CD4-positive, alpha-beta T cell treated with Interleukin-1 beta for 1 hour (primary cell): ENCODE measurements at places on chromosomes 2 and 18.
A peak's percentile ranks its signal among the peaks of the same experiment; 100 is the strongest.

GRCh38 chr2:230347659-230348305 is 20.8 kb downstream of the SP140L start:
- peak; percentile 20 for DNase-seq

DNA sequence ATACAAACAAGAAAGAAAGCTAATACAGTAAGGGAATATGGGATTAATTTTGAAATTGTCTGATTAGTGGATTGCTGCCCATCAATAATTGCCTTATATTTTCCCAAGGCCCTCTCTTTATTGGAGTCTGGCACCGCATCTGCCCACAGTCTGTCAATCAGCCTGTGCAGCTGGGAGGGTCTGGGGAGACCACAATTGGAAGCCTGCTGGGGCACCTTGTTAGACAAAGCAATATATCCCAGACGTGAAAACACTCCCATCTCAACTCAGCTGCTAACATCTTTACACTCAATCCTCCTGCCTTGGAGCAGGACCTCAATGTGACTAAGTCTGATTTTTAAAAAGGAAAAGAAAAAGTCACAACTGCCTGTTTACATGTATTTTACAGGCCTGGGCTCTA is 258.6 kb downstream of the SRBD1 start:
- DNase-seq, result no peak

- DNase-seq, result peak; percentile 22
These were observed 30.5 kb downstream of the HPCAL1 start for GRCh38 chr2:10333247-10333613.

DNA sequence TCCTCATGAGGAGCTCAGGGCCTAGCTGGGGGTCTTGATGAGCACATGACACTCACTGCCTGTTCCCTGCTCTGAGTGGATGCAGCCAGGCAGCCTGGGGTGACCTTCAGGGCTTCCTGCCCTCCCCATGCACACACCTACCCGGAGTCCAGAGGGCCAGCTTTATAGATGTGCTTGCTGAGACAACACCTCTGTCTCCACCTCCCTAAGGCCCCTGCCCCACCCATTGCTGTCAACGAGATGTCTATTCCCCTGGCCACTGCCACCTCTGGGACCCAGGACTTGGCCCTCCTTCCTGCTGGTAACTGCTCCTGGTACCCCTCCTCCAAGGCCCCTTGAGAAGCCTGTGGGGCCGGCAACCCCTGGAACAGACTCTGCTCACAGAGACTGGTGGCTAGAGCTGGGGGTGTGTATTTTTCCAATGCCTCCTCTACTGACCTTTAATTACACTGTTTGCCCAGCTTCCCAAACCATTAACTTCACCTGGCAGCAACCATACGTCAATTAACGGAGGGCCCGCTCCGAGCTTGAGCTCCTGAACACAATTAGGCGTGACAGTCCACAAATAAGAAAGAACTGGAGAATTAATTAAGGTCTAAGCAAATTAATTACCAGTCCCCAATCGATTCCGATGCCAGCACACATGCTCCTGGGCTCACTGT is 66.3 kb downstream of the EMX1 start:
- DNase-seq, result no peak

GRCh38 chr2:153268941-153269461 is 209.6 kb downstream of the RPRM start:
- no peak for DNase-seq
